ENCODE measurements at places on chromosomes 5 and 9.

DNA sequence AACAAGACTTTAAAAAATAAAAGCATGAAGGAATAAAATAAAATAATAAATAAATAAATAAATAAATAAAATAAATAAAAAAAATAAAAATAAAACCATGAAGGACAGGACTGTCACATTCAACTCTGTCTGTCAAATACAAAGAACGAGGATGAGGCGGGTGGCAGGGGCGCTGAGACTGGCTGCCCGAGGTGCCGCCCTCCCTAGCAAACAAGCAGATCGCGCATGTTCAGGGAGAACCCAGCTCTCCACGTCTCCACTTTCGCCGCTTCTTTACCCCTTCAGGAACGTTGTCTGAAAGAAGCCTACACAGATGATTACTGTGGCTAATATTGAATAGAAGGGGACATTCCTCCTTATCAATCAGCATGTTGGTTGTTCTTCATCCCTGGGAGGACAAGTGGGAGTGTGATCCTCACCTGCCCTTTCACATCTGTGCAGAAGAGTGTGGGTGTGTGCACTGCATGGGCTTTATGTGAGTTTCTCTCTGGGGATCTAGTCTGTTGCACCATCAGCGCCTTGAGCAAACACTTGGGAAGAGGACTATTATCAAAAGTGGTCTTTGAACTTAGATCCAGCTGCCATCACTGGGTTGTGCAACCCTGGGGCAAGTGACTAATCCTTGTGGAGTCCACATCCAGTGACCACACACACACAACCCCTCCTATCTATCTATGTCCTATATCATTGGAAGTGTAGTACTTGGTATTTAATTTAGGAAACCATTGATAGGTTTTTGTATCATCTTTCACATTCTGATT is 399.2 kb downstream of the IRX2 start:
- DNase-seq: no peak

GRCh38 chr9:129768486-129768885 is 15.6 kb upstream of the PTGES start:
- DNase-seq: no peak

DNA sequence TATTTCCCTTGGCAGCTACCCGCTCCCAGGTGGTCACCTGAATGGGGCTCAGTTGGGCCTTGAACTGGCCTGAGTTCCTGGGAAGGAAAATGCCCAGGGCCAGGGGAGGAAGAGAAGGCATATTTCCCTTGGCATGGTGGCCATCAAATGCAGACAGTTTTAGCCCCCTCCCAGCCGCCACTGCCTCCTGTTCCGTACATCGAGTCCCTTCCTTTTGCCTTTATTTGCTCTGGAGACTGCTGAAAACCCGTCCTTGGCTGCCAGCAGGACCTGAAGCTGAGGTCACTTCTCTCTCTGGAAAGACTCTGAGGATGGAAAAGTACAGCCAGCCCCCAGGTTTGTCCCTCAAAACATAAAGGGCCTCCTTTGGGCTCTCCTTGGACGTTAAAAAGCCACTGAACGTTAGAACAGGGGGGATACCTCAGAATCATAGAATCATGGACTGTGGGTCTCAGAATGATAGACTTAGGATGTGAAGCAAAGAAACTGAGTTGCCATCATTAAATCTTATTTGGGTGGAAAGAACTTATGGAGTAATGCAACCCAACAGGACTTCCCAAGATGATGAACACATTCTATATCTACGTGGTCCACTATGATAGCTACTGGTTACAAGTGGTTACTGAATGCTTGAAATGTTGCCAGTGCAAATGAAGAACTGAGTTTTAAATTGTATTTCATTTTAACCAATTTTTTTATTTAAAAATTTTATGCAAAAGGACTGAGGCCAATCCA is 7.1 kb downstream of the SPARC start:
- DNase-seq: no peak

DNA sequence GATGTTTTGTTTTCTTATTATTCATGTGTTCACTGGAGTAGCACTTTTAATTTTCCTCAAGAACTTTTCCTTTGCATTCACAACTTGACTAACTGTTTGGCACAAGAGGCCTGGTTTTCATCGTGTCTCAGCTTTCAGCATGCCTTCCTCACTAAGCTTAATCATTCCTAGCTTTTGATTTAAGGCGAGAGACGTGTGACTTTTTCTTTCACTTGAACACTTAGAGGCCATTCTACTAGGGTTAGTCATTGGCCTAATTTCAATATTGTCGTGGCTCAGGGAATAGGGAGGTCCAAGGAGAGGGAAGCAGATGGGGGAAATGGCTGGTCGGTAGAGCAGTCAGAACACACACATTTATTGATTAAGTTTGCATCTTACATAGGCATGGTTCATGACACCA is 94.0 kb downstream of the ZNF462 start:
- DNase-seq: no peak

- DNase-seq: peak; percentile 57
Observed at GRCh38 chr5:138772986-138773594, 19.9 kb downstream of the CTNNA1 start.

DNA sequence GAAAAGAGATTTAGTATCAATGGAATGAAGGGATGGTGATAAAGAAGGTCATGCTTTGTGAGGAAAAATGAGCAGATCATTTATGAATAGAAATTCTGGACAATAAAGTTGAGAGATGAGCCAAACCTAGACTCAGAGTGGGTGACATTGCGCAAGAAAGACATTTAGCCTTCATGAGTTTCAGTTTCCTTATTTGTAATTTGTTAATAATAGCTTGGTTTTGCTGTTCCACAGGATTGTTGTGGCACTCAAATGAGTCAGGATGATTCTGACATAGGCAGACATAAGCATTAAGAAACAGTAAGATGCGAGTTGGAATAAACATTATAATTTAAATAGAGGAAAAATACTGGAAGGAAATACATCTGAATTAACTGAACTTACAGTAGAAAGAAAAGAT is 34.8 kb downstream of the ITGA2 start:
- DNase-seq: no peak

DNA sequence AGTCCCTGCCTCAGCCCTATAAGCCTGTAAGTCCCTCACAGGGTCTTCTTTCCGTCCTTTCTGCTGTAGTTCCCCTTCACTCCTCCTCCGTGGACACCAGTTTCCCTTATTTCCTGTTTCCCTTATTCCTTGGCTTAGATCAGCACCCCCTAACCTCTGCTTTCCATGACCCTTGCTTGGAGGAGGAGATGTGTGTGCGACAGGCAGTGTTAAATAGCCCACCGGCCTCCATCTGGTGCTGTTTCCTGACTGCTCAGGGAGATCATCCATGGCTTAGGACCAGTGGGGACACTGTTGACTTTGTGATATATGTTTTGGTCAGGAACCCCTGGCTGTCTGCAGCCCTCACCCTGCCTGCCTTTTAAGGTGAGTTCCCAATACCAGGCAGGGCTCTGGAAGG is 34.1 kb upstream of the PSD2 start:
- DNase-seq: no peak

DNA sequence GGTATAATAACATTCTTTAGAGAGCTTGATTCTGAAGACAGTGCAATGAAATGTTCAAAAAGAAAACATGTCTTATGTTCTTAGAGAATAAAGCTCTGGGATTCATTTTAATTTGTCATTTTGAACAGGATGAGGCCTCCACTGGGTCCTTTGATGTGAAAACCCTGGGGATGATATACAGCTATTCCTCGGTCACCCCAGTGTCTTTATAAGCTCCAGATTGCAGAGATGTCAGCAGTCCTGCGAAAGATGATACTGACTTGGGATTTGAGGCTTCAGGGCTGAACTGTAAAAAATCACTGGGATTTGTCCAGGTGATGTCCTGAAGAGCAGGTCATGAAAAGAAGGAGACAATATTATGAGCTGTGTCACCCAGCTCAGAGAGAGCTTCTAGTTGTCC is 529.7 kb upstream of the ZNF608 start:
- DNase-seq: no peak

GRCh38 chr5:149062371-149063016 is 368 bp downstream of the SH3TC2 start:
- no peak for DNase-seq

GRCh38 chr5:12522116-12522515 is 617.9 kb upstream of the CTNND2 start:
- no peak for DNase-seq

DNA sequence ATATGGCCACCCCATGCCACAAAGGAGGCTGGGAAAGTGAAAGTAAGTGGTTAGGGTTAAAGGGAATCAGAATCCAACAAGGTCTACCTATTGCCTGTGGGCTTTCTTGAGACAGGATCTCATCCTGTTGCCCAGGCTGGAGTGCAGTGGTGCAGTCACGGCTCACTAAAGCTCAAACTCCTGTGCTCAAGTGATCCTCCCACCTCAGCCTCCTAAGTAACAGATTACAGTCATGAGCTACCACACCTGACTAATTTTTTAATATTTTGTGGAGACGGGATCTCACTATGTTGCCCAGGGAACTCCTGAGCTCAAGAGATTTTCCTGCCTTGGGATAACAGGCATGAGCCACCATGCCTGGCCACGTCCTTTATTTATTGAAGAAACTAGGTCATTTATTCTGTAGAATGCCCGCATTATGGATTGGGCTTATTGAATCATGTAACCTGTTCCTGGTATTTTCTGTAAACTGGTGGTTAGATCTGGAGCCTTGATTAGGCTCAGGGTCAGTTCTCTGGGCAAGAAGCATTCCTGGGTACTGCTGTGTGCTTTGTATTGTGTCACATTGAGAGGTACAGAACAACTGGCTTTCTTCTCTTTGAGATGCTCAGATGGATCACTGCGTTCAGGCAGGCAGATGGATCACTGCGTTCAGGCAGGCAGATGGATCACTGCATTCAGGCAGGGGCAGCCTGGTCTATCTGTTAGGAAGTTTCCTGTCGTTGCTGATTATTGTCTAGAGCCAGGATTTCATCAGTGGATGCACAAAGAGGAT is 41.6 kb downstream of the ERGIC1 start:
- DNase-seq: no peak

- no peak for DNase-seq
Observed at GRCh38 chr5:109707531-109707930, 17.8 kb downstream of the MAN2A1 start.

DNA sequence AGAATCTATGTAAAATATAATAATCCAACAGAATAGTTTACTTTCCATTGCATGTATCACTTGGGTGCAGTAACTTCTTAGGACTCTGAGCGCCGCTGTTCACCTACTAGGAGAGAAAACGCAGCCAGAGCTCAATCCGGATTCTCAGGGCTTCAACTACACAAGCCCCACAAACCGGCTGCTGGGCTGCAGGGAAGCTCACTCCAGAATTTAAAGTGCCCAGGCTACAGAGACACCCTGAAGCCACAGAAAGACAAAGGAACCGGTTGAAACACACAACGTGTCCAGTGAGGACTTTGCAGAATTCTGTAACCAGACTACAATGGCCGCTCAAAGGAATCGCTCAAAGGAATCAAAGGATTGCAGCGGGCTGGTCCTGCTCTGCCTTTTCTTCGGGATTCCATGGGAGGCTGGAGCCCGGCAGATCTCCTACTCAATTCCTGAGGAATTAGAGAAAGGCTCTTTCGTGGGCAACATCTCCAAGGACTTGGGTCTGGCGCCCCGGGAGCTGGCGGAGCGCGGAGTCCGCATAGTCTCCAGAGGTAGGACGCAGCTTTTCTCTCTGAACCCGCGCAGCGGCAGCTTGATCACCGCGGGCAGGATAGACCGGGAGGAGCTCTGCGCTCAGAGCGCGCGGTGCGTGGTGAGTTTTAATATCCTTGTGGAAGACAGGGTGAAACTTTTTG is at the start of gene PCDHGA10:
PCDHGA10 (plus strand) TSS at position 134 of the 686 bp plus-strand sequence; CDS start at position 323, 189 bp downstream.
- no peak for DNase-seq

GRCh38 chr5:135122797-135123196 is 88.8 kb upstream of the PITX1 start:
- no peak for DNase-seq

DNA sequence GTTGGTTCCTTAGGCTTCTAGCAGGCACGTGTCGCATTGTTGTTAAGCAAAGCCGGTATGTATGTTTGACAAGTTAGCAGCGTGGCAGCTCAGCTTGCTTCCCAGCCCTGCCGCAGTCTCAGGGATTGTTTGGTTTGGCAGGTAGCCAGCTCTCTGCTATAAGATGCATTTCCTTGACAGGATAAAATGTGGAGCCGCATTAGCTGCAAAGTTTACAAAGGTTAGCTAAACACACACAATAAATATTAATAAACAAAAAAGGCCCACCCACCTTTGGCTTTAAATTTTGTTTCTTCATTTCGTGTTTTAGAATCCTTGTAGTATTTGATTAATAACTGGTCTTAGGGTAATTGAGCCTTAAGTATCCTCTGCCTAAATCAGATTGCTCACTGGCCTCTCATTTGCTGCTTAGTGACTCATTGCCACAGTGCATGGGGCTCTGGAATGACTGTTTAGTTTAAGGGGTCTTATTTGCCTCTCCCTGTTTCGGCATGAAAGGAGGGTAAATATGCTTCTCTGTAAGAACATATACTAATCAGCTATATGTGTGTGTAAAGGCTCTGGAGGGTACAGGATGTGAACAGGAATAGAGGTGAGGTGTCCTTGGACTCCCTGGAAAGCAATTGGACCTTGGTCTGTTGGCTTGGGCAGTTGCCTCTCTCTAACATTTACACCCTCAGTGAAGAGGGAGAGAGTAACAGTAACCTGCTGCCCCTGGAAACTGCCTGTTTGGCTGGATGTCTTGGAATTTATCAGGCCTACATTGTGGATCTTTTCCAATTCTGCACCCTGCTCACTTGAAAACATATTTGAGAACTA is 122.0 kb downstream of the GDNF start:
- DNase-seq: peak; percentile 75

- DNase-seq: no peak
Observed at GRCh38 chr5:179362355-179362754, 17.1 kb upstream of the ADAMTS2 start.

DNA sequence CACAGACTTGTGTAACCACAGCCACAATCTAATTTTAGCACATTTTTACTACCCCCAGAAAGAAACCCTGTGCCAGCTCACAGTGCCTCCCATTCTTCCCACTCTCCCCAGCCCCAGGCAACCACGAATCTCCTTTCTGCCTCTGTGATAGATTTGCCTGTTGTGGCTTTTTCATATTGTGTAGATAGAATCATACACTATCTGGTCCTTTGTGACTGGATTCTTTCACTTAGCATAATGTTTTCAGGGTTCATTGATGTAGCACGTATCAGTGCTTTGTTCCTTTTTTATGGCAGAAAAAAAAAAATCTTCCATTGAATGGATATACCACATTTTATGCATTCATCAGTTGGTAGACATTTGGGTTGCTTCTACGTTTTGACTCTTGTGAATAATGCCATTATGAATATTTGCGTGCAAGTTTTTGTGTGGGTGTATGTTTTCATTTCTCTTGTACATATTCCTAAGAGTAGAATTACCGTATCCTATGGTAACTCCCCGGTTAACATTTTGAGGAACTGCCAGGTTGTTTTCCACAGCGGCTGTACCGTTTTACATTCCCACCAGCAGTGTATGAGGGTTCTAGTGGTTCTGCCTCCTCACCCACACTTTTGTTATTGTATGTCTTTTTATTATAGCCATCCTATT is 64.5 kb downstream of the RCL1 start:
- no peak for DNase-seq

DNA sequence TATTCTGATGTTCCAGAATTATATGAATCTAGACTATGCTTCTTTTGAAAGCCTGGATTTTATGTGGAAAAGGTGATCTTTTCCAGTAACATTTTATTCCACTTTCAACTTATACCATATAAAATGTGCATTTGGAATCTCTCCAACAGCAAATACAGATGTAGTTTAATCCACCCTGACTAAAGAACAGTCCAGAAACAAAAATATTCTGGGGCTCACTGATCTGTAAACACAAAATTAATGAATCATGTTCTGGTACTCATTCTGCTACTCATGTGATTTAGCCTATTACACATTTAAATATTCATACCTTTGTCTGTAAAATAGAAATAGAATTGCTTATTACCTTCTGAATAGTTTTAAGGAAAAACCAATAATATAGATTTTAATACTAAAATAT is 125.8 kb downstream of the ARRDC3 start:
- DNase-seq: no peak

GRCh38 chr9:137956688-137957385 is 79.3 kb downstream of the CACNA1B start:
- no peak for DNase-seq

All from right lung (tissue), 10 donors.